Fibroblast of gingiva (primary cell): ENCODE measurements at places on chromosomes 4 and X.
A peak's percentile ranks its signal among the peaks of the same experiment; 100 is the strongest.

- peak; percentile 10 for DNase-seq
These were observed 22.8 kb downstream of the USP38 start for GRCh38 chr4:143207555-143207954.

DNA sequence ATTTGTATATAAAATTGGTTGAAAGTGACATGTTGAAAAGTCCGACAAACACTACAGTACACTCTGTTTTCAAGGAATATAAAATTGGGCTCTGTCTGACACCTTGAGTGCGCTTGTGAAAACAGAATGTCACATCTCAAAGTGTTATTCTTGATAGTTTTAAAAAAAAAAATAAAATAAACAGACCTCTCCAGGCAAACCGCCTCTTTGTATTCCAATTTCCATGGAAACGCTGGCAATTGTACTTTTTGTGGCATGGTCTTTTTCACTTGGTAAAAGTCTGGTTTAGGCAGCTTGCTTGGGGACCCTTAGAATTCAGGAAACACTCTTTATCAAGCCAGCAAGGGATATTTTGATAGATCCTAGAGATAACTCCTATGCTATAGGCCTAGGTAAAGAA, 302.5 kb downstream of the RAB28 start:
- DNase-seq, result no peak

- DNase-seq, result no peak
These were observed 255.9 kb downstream of the ADAMTS3 start for GRCh38 chr4:72313121-72313520.

GRCh38 chr4:55321707-55322264, 24.3 kb upstream of the SRD5A3 start:
- DNase-seq, result peak; percentile 71

DNA sequence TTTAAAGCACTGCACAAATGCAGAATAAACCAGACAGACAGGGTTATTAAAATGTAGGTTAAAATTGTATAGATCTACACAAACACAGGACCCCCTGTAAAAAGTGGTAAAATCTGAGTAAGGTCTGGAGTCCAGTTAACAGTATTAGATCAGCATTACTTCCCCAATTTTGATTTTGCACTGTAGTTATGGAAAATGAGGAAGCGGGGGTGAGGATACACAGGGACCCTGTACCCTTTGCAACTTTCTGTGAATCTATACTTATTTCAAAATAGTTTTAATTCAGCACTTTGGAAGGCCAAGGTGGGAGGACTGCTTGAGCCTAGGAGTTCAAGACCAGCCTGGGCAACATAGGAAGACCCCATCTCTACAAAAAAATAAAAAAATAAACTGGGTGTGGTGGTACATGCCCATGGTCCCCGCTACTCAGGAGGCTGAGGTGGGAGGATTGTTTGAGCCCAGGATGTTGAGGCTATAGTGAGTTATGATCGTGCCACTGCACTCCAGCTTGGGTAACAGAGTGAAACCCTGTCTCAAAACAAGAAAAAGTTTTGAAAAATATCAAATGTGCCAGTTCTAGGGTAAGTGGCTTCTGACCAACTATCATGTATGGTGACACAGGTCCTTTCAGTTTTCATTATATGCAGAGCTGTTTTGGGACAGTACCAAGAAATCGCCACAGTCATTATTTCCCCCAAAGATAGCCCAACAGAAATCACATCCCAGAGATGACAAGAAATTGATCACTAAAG, 17.7 kb downstream of the SEL1L3 start:
- no peak for DNase-seq

- DNase-seq, result peak; percentile 52
These were observed 50.4 kb downstream of the MGARP start for GRCh38 chr4:139229534-139230039.

- DNase-seq, result no peak
These were observed 41.9 kb upstream of the RELL1 start for GRCh38 chr4:37728064-37728463.

DNA sequence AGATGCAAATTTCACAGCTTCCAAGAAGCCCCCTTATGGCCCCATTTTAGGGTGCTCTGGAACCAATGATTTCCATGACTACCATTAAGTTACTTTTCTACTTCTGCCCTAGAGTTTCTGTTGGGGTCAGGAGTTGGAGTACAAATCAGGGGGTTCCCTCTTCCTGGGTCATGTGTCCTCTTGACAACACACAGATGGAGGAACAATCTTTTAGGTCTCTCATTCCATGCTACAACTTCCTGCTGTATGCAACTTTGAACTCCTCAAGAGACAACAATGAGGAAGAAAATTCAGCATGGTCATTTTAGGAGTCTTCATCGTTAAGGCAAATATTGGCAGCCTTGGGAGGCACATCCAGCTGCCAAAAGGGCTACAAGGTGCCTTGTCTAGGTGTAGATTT, 79.7 kb downstream of the SEL1L3 start:
- DNase-seq, result no peak

- no peak for DNase-seq
These were observed 5.7 kb downstream of the P2RY8 start for GRCh38 chrX:1531096-1531890.

GRCh38 chr4:70305601-70306000, 29.2 kb upstream of the CABS1 start:
- DNase-seq, result no peak

DNA sequence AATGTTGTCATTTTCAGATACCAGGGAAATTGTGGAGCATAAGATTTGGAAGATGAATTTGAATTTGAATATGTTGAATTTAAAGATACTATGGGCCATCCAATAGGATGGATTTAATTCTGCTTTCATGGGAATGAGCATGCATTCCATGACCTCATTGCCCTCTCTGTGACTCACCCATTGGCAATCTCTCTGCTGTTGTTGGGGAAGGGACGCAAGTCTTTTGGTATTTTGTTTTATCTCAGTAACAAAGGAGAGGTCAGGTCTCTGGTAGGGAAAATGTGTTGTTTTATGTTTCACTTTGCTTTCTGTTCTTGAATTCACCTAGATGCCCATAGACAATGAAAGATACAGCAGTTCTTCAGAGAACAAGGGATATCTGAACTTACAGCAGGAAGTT, 42.1 kb upstream of the MAGEA4 start:
- peak; percentile 55 for DNase-seq

- peak; percentile 73 for DNase-seq
These were observed at the start of gene GPRASP3 for GRCh38 chrX:102720237-102721168. Gene GPRASP3 (plus strand): TSS chrX:102720743. CDS start chrX:102748996, 28,253 bp downstream.

DNA sequence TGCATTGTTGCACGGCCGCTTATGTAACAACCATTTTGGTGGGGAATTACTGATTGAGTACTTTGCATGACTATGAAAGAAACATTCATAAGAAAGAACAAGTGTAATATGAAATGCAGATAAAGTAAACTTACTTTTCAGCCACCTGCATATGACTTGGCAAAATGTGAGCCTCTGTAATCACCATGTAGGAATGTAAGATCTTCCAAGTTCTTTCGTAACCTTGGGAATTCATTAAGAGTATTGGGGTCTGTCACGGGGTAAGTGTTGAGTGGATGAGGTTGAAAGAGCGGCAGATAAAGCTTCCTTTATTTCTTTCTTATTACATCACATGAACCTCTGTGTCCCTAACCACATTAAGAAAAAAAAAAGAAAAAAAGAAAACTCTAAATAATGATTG, 348.5 kb upstream of the NR3C2 start:
- no peak for DNase-seq

- DNase-seq, result no peak
These were observed 474.7 kb downstream of the TRIML1 start for GRCh38 chr4:188613976-188614375.

- DNase-seq, result no peak
These were observed 169.9 kb upstream of the HAND2 start for GRCh38 chr4:173699841-173700475.

GRCh38 chr4:23161787-23162186, 469.1 kb downstream of the GBA3 start:
- DNase-seq, result no peak

- DNase-seq, result no peak
These were observed 2.9 kb downstream of the SLC30A9 start for GRCh38 chr4:41992967-41993857.

DNA sequence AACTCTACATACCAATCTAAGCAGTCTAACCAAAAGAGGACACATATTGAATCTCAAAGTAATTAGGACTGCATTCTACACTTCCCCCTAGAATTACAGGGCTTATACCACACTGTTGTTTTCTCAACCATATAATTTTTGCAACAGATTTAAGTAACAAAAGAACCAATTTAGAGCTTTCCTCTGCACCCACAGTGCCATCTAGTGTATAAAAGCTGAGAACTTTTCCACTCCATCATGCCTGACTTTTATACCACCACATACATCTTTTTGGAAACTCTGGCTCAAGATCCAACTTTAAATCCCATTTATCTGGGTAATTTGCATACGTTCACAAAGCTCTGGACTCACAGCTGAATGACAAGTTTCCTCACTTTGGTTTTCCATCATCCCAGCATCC, 99.5 kb downstream of the EFHC2 start:
- peak; percentile 8 for DNase-seq

GRCh38 chrX:49260221-49260985, 4.1 kb downstream of the FOXP3 start:
- no peak for DNase-seq

DNA sequence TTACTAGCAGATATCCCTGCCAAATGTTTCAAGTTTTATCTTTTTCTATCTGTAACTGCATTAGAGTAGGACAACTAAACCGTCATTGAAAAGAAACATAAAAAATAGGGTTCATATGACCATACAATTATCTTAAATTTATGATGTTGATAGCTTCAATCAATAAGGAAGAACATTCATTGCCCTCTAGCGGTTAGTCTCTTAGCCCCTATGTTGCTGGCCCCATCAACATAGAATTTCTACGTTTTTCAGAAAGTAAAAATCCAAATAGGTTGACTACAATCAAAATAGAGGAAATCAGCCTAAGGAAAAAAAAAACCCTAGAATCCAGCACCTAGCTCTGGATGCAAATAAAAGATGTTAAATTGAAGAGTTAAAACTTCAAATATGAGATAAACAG, 225.1 kb upstream of the ITM2A start:
- DNase-seq, result no peak

- peak; percentile 1 for DNase-seq
These were observed 90.2 kb upstream of the SLITRK2 start for GRCh38 chrX:145727476-145727875.

DNA sequence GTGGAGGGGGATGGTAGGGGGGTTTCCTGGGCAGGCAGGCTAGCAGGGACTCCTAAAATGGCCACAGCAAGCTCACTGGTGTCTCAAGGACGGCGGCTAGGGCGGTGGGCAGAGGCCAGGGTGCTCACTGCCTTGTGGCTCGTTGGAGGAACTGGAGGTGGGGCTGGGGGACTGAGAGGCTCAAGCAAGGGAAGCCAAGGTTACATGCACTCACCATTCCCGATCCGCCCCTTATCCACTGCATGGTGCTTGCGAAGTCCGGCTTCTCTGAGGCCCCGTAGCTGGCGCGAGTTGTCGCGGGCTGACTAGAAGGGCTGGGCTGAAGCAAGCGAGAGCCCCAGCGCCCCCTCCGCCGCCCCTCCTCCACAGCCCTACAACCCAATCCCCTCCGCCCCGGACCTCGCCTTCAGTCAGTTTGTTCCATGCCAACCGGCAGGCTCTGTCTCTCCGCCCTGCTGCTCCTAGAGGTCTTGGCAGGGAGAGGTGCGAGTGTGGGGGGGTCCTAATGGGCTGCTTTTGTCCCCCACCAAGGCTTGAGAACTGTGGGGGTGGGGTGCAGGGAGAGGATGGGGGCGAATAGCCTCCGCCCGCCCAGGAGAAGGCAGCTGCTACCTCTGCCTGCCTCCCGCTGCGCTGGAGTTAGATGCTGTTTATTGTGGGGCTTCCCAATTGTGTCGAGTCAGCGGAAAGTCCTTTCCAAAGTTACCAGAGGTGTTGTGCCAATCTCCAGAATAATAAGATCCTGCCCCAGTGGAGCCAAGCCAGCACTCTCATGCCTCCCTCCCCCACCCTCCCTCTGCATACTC, at the start of gene ARHGEF9:
Gene ARHGEF9 (minus strand): TSS at position 313 of the 806 bp plus-strand sequence. CDS start 69 bp downstream, at position 244.
- no peak for DNase-seq

DNA sequence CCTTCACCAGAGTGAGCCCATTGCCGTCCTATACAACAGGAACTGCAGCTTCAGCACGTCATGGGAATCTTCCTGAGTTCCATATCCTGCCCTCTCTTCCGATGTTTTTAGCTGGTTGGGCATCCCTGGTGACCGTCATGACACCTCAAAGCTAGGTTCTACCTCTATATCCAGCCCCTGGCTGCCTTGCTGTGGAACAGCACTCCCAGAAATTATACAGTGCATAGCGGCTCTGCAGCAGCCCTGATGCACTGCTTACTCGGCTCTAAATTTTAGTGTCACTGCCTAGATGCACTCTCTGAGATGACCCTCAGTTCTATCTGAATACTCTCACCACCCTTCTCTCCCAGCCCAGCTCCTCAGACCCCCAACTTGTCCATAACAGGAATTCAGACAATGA, 44.3 kb downstream of the ARHGEF38 start:
- no peak for DNase-seq

DNA sequence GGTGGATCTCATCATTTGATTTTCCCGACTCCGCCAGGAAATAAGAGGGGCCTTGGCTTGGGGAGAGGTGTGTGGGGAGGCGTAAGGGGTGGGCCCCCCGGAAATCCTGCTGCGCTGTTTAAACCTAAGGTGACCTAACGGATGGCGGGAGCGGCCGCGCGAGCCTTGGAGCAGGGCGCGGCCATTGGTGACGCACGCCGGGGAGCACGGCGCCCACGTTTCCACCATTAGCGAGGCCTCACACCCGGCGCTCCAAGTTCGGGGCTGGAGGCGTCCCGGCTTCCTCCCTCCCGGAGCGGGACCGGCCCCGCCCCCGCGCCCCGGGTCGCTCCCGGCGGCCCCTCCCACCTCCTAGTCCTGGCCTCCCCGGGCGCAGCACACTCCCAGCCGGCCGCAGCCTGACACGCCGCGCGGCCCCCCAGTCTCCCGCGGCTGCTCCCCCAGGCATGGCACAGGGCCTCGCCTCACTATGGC, at the start of gene SMS:
Gene SMS (plus strand): TSS at position 354 of the 474 bp plus-strand sequence. CDS start 116 bp downstream, at position 470.
- peak; percentile 68 for DNase-seq
